ENCODE measurements at places on chromosomes 12 and 14.

- DNase-seq = no peak
Observed at GRCh38 chr12:52073531-52074381, 4.0 kb downstream of the ATG101 start.

DNA sequence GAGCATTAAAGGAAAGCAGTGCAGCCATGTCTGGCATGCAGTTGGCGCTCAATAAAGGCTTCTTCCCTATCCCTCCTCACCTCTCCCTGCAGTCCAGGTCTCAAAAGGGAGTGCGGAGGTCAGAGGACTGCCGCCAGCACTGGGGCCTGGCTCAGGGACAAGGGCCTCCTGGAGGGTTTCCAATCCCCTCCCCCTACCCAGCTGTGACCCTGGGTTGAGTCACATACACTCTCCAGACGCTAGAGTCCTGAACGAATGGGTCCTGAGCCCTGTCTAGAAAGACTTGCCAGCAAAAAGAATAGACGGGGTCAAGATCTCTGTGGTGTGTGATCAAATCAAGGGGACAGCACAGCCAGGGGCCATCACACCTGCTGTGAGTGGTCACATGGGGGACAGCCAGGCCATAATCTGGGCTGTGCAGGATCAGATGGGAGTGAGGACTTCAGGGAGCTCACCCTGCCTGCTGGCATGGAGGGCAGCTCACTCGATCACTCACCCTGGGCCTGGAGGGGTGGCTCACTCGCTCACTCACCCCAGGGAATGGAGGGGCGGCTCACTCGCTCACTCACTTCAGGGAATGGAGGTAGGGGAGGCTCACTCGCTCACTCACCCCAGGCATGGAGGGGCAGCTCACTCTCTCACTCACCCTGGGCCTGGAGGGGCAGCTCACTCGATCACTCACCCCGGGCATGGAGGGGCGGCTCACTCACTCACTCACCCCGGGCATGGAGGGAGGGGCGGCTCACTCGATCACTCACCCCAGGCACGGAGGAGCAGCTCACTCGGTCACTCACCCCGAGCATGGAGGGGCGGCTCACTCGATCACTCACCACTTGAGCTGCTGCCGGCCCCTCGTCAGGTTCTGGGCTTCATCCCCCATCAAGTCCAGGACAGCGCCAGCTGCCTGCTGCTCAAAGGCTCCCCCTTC is 12.8 kb downstream of the CFAP73 start:
- no peak for DNase-seq

DNA sequence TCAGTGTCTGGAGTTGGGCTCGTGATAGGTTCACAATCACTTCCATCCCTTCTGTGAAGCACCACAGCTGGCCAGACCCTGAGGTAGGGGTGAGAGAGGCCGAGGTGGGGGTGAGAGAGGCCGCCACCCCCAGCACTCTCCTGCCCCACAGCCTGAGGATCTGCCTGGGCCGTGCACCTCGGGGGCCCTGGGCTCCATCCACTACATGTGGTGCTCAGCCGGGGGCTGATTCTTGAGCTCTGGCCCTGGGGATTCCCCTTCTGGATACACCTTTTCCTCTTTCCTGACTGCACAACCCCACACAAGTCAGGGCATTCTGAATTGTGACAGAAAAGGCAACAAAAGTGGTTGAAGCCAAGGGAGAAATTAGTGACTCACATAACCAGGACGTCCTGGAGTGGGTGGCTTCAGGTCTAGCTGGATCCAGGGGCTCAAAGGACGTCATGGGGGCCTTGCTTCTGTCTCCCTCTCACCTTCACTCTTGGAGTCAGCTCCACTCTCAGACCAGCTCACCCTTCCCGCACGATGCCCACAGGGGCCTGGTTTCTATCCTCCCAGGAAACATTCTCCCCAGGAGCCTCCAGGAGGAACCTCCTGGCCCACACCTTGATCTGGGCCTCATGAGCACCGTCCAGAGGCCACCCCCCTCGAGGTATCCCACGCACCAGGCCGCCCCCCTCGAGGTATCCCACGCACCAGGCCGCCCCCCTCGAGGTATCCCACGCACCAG is 12.1 kb upstream of the FBRSL1 start:
- no peak for DNase-seq

GRCh38 chr12:52519826-52520662 is at the start of gene KRT5:
KRT5 (minus strand) TSS chr12:52520394; CDS start chr12:52520296, 98 bp downstream.
- DNase-seq = no peak

DNA sequence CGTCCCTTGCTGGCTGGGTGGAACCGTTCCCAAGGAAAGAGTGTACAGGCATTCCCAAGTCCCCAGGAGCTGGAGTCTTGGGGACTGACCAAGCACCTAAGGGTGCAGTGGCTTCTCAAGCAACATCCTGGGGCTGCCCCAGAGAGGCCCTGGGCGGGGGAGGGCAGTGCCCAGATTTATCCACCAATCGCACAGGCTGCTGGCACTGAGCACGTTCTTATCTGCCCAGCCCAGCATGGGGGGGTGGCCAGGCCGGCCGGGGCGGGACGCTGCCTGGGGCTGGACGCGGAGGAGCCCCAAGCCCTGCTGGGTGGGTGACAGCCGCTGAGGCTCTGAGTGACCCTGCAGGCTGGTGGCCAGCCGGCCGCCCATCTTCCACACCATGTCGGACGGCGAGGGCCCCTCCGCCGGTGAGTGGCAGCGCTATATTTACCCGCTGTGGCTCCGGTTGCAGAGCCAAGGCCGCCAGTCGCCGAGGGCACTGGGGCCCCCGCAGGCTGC is 53.4 kb downstream of the CYP46A1 start:
- no peak for DNase-seq

DNA sequence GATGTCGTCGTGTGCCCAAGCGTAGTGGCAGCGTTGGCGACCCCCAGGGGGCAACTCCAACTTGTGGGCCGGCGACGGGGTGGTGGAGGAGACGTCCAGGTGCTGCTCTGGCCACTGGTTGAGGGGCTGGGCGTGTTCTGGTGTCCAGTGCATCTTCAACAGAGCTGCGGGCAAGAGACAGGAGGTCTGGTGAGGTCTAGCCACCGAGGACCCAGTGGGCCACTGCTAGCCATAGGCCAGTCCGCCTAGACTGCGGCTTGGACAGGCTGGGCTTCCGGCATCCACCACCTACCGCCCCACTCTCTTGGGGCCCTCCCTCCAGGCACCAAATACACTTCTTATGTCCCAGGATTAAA is 26.3 kb downstream of the FIGNL2 start:
- no peak for DNase-seq

DNA sequence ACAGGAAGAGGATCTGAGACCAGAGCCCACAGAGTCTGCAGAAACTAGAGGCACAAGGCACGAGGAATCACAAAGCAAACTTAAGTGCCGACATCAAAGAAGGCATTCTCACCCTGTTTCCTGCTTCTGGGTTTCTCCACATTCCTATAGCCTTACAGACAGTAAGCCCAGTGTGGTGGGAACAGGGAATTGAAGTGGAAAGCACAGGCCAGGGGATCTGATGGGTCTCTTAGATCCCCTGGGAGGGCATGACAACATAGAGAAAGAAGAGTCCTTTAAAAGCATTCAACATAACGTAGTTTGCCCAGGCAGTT is 75.6 kb upstream of the FRMD6 start:
- no peak for DNase-seq

GRCh38 chr14:28577711-28578131 is 188.9 kb upstream of the FOXG1 start:
- no peak for DNase-seq

- DNase-seq = no peak
Observed at GRCh38 chr12:107475900-107476299, 209.7 kb upstream of the PWP1 start.

DNA sequence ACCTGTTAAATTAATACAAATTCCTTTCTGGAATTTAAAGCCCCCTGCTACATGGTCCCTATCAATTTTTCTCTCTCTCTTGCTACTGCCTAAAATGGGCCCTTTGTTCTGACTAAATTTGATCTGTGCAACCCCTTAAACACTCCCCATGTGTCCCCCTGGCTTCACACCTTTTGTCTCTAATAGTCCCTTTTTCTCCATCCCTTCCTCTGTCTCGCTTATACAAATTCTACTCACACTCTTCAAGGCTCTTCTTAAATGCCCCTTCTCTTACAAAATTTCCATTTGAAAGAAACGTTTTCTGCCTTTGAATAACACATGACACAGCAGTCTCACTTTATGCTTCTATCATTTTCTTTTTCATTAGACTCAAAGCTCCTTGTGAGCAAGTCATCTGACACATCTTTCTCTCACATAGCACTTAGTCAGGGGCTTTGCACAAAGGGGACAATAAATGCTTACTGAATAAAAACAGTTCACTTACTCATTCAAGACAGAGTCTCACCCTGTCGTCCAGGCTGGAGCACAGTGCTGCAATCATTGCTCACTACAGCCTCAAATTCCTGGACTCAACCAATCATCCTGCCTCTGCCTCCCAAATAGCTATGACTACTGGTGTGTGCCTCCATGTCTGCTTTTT is 41.5 kb upstream of the NR2C1 start:
- DNase-seq = no peak

DNA sequence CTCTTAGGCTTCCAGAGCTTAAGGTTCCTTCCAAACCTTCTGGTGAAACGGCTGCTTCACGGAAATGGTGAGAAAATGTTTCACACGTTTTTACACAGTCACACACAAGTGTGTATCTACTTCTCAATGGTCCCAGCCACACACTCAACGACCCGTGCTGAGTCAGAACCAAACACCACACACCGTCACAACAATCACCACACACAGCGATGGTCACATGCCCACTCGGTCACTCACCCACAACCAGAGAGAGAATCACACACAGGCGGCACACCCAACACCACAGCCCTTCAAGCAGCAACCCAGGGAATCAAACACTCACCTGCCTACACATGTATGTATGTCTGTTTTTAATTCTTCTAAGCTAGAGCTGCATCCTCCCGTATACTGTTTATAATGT is 12.6 kb upstream of the PLEKHD1 start:
- DNase-seq = no peak

DNA sequence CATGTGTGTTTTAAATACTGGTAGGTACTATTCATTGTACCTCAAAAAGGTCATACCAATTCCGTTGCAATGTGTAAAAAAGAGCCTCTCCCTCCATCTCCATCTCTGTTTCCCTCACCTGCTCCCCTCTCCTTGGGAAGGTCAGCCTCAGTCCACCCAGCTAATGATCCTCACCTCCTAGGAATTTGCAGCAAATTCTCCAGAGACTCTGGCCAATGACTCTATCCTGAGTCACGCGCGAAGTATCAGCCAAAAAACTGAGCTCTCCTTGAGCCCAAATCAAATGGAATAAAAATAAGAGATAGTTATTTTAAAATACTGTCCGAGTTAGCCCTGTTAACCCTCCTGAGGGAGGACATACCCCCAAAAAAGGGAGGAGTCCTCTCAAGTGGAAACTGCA is 148.4 kb downstream of the DPF3 start:
- DNase-seq = no peak

GRCh38 chr12:82326905-82327503 is 31.2 kb downstream of the CCDC59 start:
- no peak for DNase-seq

GRCh38 chr12:31591380-31591901 is 505 bp upstream of the DENND5B start:
- DNase-seq = no peak

GRCh38 chr12:40171501-40171900 is 53.3 kb upstream of the LRRK2 start:
- DNase-seq = no peak

DNA sequence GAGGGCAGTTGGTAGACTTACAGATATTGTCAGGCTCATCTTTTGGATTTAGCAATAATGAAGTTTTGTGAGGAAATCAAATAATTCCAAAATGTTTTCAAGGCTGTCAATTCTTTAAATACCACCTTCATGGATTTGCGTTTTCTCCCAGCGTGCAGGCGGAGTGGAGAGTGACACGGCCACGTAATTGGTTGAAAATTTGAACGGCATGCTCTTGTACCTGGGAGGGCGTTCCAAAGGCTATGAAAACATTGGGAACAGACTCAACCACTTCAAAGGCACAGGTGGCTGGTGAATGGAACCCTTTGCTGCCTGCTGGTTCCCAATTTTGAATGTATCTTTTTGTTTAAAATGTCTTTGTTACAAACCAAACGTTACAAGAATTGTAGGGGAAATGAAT is 12.4 kb downstream of the SMIM41 start:
- no peak for DNase-seq

DNA sequence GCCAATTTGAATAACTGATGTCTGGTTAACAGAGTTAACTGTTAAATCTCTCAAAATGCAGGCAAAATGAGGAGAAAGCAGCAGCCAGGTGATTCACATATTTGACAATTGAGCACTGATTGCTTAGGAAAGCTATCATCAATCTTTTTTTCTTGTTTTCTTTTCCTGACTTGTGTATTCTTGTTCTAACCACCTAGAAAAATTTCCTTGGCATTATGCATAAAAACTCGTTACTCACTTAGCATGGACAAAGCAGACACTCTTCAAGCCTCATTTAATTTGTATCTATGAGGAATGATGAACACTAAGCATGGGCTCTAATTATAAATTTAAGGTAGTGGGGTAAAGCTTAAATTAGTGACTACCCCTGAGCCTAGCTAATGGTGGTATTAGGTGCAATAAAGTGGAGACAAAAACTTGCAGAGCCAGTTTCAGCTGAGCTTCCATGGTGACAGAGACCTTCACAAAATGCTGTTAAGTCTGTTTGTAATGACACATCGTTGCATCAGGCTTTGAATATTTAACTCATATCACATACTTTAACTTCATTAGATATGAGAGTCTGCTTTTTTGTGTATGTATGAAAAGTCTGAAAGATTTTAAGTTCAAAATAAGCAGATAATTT is 52.0 kb downstream of the RASSF9 start:
- DNase-seq = no peak

GRCh38 chr14:70333728-70334127 is 25.8 kb downstream of the COX16 start:
- no peak for DNase-seq

- DNase-seq = no peak
Observed at GRCh38 chr14:104510216-104510615, 69.3 kb upstream of the C14orf180 start.

DNA sequence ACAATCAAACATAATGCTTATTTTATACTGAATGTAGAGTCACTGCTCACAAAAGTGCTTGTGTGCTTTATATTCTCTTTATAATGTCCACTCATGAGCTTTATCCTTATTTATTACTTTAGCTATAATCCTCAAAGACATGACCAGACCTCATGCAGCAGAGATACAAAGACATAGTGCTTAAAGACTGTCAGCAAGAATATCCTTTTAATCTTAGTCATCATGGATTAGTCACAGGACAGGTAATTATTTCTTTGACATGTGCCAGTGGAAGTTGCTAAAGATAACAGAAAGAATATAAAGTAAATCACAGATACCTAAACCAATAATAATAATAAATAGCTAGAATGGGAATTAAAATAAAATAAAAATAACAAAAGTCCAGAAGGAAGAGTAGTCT is 707.5 kb downstream of the BCL11B start:
- no peak for DNase-seq
